ENCODE measurements at places on chromosomes 7 and 10.

DNA sequence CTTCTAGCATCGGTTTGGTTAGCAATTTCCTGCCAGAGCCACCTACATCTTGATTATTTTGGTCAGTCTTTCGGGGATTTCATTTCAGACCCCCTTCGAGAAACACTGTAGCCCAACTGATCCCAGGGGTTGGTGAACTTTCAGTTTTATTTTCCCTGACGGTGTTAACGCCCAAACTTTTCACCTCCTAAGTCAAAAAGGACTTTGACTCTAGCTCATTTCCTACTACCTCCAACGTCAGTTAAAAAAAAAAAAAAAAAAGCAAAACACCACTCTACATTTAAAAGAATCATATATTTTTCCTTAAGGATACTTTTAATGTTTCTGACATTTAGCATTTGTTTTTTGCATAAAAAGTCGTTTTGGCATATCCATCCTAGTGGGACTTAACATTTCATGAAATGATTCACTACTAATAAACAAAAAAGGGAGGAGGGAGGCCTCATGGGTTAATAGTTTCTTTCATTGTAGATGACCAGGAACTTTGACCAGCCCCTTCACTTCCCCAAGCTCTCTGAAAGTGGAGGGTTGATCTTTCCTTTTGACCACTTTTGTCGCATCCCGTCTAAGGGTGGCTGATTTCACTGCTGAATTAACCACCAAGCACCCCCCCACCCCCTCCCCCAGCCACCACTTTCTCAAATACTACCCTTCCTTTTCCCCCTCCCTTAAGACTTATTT, 764 bp upstream of the TCF7L2 start:
- DNase-seq: no peak

- peak; percentile 91 for DNase-seq
Measured at GRCh38 chr10:102645741-102646609, 1.7 kb downstream of the TRIM8 start.

- no peak for DNase-seq
Measured at GRCh38 chr7:28267012-28267411, 86.4 kb upstream of the JAZF1 start.

DNA sequence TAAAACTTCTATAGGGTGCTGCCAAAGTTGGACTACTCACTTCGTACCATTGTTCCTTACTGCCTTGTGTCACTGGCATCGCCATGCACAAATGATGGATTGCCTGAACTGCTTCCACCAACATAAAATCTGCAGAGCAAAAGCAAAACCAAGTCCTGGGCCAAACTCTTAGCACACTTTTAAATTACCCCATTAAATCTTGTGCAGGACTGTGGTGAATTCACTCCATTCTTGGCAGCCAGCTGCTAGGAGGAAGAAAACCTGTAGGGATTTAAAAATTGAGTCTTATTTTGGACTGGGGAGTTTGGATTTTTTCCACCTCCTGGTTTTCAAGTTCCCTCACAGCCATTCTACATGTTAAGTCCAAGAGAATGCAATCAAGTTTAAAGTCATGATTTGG, 646.9 kb downstream of the SORCS3 start:
- DNase-seq: no peak

DNA sequence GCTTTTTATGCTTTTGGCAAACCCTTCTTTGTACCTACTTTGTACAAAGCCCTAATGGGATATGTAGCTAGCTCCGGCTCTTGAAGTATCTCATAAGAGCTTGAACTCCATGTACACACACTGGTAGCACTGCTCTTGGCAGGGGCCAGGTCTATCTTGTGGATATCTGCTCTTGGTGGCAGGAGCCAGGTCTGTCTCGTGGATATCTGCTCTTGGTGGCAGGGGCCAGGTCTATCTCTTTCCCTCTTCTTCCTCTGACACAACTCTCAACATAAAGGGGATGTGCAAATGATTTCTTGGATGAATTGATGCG, 91.9 kb downstream of the WNT2 start:
- no peak for DNase-seq

DNA sequence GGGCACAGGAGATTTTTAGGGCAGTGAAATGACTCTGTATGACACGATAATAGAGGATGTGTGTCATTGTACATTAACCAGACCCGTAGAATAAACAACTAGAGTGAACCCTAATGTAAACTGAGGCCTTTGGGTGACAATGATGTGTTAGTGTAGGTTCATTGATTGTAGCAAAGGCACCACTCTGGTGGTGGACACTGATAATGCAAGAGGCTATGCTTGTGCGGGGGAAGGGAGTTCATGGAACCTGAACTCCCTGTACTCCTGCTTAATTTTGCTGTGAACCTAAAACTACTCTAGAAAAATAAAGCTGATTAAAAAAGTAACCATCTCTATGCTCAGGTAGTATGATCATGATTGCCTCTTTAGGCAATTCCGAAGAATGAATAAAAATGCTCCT, 96.3 kb upstream of the VIPR2 start:
- no peak for DNase-seq

DNA sequence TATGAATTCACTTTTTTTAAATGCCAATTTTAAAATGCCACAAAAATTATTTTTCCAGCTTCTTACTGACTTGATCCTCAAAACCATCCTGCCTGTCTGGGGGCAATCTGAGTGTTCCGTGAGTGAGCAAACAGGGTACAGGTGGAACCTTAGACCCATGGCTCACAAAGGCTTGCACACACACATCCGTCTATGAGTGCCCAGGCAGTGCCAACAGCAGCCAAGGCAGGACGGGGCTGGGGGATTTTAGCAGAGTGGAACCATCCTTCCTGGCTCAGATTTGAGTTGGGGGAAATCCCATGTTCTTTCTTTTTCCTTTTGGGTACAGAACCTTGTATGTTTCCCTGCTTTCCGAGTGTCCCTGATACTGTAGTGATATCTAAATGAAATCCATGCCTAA, 377.7 kb upstream of the MGMT start:
- no peak for DNase-seq

DNA sequence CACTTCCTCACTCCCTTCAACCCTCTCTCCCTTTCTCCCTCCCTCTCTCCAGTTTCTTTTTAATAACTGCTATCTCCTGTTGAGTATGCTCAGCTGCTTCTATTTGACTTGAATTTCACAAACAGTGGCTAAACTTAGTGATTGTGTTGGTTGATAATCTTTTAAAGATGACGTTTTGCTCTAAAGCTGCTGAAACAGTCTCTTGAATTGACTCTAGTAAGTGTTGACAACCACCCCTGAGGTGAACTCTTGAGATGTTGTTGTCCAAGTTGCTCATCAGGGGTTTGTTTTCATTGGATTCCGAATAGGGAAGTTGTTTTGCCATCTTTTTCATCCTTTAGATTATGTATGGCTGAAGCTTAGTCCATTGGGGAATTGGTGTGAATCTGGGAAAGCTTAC, 176.2 kb downstream of the TWIST1 start:
- no peak for DNase-seq

DNA sequence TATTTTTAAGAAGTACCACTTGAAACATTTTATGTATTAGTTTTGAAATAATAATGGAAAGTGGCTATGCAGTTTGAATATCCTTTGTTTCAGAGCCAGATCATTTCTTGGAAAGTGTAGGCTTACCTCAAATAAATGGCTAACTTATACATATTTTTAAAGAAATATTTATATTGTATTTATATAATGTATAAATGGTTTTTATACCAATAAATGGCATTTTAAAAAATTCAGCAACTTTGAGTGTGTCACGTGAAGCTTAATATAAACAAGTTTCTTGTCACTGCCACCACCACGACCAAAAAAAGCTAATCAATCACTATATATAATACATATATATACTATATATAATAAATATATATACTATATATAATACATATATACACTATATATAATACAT, 4.8 kb downstream of the IL6 start:
- DNase-seq: no peak

DNA sequence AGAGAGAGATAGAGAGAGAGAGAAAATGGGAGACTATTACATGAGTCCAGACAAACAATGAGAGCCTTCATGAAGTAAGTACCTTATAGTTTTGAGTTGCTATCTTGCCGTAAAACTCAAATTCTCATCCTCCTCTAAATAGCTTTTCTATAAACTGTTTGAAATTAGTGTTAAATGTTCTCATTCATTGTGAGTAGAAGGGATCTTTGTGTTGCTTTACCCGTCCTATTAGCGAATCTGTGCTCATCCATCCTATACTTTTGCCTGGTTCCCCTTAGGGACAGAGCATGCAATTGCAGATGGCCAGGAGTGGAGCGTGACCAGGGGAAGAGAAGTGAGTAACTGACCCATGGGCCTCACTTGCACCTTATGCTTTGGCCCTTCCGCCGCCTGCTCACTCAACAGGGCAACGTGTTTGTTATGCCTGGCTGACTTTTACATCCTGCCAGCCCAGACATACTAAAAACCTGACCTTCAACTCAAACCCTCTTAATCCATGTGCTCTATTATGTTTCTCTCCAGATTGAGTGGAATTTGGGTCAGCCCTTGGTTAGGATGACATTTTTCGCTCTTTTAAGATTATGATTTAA, 244.2 kb upstream of the YAE1 start:
- no peak for DNase-seq

GRCh38 chr7:78225534-78225933, 427.0 kb downstream of the PHTF2 start:
- no peak for DNase-seq

DNA sequence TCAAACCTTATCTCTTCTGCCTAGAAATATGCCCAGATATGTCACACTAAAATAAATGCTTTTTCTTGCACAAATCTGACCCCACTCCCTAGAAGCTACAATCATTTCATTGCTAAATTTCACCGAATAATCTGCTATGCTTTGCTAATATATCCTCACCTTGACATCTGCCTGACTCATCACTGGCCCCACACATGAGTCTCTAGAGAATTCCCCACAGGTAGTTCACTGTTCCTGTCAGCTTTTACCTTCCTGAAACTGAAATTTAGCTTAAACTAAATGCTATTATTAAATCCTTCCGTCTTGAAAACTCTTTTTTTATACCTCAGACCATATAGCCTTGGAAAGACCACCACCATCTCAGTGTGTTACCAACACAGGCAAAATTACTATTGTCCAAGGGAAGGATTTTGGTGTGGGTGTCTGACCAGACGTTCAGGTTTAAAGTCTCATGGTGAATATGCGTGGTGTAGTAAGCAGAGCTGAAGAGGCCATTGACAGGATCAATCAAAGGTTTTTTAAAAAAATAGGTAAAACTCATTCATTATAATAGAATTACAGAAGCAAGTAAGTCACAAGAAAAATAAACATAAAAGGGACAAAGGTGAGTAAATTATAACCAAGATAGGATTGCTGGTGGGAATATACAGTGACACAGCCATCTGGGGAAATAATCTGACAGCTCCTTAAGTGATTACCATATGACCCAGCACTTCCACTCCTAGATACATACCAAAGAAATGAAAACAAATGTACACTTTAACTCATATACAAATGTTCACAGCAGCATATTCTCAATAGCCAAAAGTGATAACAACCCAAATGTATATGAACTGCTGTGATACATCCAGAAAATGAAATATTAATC, 173.5 kb downstream of the KMT2E start:
- no peak for DNase-seq

- no peak for DNase-seq
Measured at GRCh38 chr7:89023877-89024276, 228.3 kb upstream of the TEX47 start.

- no peak for DNase-seq
Measured at GRCh38 chr7:55464422-55464821, 99.3 kb downstream of the LANCL2 start.

- no peak for DNase-seq
Measured at GRCh38 chr10:102675011-102675665, 30.9 kb downstream of the TRIM8 start.

DNA sequence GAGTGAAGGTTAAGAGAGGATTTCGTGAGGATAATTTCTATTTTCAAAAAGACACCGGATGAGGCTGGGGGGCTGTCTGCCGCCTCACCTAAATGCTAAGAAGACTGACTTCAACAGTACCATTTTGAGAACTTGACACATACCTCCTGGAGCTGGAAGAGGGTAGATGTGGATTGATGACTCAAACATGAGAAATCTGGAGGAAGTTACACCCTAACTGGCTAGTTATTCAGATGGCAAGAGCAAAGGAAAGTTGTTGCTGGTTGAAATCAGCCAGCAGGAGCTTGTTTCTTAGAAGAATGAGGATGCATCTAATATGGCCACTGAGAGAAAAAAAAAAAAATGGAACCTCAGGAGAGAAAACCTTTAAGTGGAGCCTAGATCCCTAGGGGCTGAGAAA, 76.2 kb upstream of the KIAA1217 start:
- no peak for DNase-seq

DNA sequence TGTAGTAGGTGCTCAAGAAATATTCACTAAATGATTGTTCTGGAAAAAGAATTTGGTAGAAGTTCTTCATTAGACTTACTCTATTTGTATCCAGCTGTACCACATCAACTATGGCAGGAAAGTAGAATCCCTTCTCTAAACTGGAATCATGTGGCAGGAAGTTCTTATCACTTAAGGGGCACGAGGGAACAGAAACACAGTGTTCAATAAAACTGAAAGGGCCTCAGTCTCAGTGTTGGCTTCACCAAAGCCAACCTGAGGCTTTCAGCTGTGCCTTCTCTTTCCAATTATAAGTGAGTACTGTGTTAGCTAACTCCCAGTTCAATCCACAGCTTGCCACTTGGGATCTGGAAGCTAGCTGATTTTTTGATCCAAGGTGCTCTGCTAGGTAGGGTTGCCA, 257.6 kb upstream of the LRGUK start:
- no peak for DNase-seq

DNA sequence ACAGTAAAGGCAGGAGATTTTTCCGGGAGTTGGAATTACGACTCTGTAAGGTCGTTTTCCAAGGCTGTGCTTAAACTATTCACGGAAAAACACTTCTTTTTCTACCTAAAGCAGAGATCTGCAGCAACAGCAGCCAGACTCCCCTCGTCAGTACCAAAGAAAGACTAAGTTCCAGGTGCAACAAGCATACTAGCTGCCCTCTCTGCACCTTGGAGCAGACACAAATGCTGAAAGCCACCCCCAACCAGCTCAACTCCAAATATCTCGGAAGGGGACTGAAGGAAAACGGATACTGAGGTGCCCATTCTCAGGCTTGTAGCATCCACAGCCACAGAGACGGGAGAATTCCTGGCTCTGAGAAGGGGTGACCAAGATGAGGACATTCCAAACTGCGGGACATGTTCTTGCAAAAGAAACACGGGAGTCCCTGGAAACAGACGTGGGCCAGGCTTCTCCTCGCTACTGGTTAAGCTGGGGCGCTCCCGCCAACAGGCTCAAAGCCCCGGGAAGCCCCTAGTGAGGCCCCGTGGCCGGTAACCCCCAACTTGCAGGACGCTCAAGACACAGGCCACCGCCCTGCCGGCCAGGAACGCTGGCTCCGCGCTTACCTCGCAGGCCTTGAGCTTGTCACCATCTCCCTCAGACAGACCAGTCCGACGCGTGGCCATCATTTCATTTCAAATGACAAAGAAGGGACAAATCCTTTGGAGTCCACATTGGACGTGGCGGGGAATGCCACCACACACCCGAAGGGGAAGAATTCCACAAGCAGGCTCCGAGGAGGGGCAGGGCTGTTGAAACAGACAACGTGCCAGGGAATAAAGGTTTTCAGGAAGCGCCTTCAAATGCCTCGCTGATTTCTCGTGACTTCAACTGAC, 2.2 kb downstream of the ARHGAP21 start:
- no peak for DNase-seq

- DNase-seq: peak; percentile 73
Measured at GRCh38 chr10:122267849-122268737, 3.0 kb upstream of the BTBD16 start.
